ENCODE measurements at places on chromosomes 12 and 14.

DNA sequence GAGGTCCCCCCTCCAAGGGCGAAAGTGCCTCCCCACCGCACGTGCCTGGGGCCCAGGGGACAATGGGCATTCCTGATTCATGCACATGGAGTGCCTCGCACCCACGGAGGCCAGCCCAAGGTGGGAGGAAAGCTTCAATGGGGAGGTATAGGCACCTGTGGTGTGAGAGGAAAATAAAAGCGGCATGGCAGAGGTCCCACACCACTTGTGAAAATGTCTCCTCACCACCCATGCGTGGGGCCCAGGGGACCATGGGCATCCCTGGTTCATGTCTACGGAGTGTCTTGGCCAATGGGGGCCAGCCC, 384.7 kb downstream of the ALG10 start:
- DNase-seq = no peak

DNA sequence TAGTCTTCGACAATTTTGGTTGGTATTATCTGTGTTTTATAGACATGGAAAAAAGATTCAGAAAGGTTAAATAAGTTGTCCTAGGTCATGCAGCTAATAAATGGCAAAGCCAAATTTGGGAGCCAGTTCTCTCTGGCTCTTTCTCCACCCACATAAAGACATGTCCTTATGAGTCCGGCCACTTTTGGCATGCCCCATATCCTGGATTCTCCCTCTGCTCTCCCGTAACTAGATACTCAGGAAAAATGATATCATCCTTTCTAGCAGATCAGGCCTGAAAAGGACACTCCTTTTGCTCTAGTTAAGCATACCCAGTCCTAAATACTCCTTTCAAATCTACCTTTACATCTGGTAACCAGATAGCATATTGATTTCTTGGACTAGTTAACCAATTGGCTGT, 64.4 kb downstream of the TTLL5 start:
- no peak for DNase-seq

DNA sequence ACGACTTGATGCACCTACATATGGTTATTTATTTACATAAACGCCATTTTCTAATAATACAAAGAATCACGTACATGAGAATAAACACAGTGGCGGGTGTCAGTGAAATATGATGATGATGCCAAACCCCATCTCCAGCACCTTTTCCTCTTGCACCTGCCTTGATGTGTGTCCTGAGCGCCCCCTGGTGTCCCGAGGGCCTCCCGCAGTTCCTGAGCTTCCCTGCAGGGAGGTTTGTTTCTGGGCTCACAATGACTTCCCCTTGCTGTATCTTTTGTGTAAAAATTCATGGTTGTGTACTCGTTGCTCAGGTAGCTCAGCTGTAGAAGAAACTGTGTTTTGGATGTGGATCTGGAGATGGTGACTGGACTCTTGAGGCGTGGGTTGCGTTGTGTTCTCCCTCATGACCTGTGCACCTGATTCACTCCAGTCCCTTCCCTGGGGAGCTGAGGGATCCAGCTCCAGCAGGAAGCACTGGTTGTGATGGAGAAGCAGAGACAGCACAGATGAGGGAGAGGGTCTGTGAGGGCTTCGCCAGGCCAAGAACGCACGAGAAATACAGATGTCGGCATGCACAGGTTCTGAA, 1037.8 kb downstream of the TMEM121 start:
- peak; percentile 18 for DNase-seq

GRCh38 chr14:62528296-62528695, 517.0 kb downstream of the KCNH5 start:
- DNase-seq = no peak

- DNase-seq = no peak
Measured at GRCh38 chr12:109720152-109720856, 6.7 kb downstream of the FAM222A start.

GRCh38 chr12:16454481-16454880, 107.0 kb downstream of the MGST1 start:
- no peak for DNase-seq

GRCh38 chr12:12979126-12979525, 20.9 kb downstream of the HEBP1 start:
- no peak for DNase-seq

- DNase-seq = peak; percentile 93
Measured at GRCh38 chr14:75307700-75308379, 29.2 kb downstream of the FOS start.

- DNase-seq = no peak
Measured at GRCh38 chr12:119827760-119828159, 49.4 kb downstream of the CIT start.

- DNase-seq = no peak
Measured at GRCh38 chr12:52198454-52199215, 6.8 kb upstream of the KRT80 start.

DNA sequence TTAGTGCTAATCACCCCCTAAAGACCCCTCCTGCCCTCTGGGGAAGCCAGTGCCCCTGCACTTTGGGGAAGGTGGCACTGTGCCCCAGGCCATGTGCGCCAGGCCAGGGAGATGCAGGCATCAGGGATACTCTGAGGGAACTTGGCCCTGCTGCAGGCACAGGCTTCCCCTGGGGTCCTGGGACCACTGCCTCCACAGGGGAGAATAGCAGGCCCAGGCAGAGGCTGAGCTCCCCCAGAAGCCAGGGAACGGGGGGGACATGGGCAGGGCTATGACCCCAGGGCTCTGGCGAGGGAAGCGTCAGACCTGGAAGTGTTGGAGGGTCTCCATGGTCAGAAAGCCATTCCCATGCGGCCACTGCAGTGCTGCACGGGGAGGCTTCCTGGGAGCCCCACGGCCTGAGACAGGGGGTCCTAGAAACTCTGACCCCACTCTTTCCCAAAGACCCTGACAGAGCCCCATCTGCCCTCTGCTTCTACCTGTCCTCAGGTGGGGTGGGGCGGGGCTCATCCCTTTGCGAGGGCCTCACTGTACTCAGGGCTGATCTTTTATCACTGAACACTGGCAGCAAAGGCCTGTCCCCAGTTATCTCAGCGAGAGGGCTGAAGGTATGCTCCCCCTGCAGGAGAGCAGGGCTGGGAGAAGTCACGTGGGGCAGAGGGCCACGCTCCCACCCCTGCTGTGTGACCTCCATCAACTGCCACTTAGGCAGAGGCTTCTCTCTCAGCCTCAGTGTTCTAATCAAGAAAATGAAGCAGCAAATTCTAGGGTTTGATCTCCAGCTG, 160.0 kb downstream of the CALM1 start:
- DNase-seq = no peak

DNA sequence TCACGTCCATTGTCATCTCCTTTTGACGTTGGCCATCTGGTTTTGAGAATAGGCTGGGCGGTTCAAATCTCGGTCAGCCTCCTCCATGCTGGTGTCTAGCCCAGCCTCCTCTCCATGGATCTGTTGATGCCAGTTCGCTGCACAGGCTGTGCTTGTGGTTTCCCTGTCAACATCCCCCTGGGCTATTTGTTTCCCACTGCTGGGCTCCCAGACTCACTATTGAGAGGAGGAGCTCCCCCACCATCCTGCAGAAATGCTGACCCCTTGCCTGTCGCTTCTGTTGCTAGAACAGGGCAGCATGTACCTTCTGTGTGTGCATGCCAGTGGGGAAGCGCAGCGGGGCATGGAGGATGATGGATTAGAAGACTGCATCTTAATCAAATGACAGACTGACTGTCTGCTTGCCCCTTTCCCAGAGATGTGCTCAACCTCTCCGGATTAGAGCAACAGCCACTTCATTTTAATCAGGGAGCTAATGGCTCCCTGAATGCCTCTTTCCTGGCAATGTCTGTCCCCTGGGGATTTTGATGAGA, 170.5 kb downstream of the TSPAN9 start:
- no peak for DNase-seq

GRCh38 chr12:13992585-13992984, 11.2 kb upstream of the GRIN2B start:
- DNase-seq = no peak

GRCh38 chr12:120134307-120134980, 17.9 kb upstream of the RAB35 start:
- no peak for DNase-seq

- no peak for DNase-seq
Measured at GRCh38 chr12:83198291-83199015, 511.7 kb downstream of the TMTC2 start.

DNA sequence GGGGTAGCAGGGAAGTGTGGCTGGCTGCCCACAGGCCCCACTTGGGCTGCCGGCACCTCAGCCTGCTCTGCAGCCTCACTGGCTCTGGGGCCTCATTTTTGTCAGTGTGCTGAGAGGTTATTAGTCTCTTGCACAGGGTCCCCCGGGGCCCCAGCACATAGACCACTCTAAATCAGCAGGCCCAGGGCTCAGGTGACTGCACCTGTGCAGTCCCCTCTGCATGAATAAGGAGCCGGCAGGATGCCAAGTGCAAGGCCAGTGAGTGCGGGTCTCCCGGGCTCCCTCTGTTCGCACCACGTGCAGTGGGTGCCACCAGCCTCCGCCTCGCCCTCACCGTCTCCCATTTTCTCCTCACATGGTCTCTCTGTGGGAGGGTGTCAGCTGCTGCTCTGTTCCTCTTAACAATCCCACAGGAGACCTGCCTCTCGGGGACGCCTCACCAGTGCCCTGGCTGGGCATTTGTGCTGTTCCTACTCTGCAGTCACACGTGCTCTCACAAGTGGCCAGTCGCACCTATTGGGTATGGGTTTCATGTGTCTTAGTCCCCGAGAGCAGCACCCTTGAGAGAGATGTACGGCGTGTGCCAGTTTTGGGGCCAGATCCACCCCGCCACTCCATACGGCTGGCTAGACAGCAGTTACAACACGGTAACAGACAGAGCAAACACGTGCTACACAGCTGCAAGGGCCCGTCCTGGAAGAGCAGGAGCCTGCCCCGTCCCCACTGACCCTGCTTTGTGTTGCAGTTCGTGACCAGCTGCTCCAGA, 40.4 kb downstream of the MMAB start:
- peak; percentile 59 for DNase-seq

GRCh38 chr12:69392179-69392928, 32.8 kb downstream of the YEATS4 start:
- no peak for DNase-seq

DNA sequence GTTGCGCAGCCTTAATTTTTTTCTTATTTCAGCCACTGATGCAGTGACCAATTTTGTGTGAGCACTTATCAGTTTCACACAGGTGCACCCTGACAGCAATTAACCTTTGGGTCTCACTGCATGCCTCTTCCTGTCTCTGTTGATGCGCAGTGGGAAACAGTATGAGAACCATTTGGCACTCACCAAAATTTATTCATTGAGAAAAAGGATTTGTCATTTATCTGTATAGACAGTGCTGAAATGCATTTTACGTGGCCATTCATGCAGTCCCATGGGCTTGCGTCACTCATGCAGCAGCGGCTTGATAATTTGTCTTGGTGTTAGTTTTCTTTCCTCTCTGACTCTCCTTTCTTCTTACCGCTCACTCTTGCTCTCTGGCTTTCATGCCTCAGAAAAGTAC, 157.5 kb downstream of the C12orf75 start:
- no peak for DNase-seq

GRCh38 chr12:125032466-125033152, 32.6 kb upstream of the AACS start:
- DNase-seq = no peak

- no peak for DNase-seq
Measured at GRCh38 chr12:97899956-97900355, 437.4 kb downstream of the RMST start.

- peak; percentile 34 for DNase-seq
Measured at GRCh38 chr12:109258607-109259544, 50.2 kb downstream of the FOXN4 start.

GRCh38 chr12:109539508-109539907, 33.8 kb downstream of the MMAB start:
- DNase-seq = no peak

DNA sequence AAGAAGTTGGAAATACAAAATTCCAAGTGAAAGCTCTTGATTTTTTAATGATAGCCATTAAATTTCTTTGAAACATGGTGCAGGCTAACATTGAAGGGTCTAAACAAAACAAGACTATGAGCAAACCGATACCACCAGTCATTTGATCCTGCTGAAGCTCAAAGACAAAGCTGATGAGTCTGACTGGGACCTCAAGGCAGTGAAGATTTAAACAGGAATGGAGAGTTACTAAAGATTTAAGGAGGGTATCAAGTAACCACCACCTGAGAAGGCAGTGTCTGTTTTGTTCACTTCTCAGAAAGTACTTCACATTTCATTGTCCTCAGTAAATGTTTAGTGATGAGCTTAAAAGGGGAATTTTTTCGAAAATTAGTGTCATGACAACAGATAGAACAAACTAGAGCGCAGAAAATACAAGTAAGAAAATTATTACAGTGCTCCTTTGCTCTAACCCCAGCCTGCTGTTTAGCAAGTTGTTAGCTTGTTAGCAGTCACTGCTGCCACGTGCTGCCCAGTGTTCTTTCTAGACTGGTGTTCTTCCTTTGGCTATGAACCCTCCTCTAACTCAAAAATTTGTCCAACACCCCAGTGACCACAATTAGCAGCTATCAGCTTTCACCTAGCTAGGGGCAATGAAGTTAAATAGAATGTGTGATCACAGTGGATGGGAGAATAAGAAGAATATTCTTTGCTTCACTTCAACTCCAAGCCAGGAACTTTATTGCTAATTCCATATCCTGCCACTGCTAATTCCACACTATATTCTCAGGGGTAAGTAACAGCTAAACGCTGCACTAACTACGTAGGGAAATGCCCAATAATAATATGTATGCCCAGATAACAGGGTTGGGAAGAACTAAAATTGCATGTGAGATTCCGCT, 41.1 kb downstream of the YAF2 start:
- DNase-seq = no peak

DNA sequence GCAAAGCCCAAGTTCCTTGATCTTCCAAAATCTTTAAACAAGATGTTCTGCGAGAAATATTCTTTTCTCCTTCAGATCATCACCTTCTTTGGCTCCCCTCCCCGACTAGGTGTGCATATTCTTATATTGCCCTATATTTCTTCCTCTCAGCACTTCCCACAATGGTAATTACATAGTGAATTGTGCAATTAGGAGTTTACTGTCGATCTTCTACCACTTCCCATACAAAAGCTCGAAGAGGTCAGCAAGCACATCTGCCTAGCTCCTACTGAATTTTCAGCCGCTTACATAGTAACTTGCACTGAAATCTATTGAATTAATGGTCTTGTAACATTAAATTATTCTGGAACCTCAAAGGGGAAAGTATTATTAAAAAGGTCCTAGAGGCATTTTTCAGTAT, 16.7 kb downstream of the OSBPL8 start:
- no peak for DNase-seq

- peak; percentile 77 for DNase-seq
Measured at GRCh38 chr12:42237052-42237852, 796 bp downstream of the YAF2 start.

DNA sequence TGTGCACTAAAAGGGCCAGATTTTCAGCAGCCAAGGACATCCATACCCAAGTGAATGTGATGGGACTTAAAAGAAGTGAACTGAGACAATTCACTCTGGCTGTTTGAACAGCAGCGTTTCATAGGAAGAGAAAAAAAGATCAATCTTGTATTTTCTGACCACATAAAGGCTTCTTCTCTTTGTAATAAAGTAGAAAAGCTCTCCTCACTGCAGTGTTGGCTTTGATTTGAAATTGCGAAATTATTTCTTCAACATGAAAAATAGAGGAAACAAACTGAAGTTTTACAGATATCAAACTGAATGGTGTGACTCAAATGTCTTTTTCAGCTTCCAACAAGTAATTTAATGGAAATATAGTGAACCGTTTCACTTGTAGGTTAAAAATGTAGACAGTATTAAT, 11.3 kb upstream of the KCNMB4 start:
- no peak for DNase-seq

Measured in NCI-H2107 (cell line).